ENCODE measurements at places on chromosomes 13 and 19.
A peak's percentile ranks its signal among the peaks of the same experiment; 100 is the strongest.

- no peak for DNase-seq
Observed at GRCh38 chr13:104625201-104625600, 1559.0 kb upstream of the SLC10A2 start.

DNA sequence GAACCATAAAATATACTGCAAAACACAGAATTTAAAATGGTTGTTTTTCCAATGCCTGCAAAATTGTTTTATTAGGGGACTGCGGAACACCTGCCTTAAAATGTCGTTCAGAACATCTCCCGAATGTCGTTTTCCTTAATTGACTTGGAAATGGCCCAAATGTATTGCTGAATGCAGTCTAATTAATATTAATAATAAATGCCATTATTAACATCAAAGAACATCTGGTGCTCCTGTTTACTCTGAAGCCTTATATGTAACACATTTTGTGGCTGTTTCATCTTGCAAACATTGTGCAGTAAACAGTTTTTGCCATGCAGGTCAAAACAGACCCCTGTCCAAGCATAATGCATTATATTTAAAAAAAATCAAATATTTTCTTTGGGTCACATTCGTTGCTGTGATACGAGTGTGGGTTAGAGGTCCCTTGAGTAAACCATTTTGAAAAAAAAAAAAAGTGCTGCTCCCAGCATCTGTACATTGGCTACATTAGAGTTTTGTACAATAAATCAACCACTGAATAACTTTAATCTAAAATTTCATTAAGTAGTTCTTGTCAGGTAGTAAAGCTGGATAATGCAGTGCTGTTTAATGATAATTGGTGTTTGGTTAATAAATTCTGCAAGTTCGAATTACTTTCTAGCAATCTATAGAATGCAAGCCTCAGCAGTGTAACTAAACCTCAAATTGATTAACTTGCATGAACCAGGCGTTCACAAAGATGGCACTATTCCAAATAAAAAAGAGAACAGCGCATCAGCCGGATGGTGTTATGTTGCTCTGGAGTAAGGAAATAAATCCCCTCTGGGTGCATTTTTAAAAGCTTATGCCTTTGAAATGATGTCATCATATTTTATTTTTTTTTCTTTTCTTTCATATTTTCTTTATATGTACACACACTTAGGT lies 140.2 kb downstream of the ZNF536 start:
- DNase-seq = no peak

DNA sequence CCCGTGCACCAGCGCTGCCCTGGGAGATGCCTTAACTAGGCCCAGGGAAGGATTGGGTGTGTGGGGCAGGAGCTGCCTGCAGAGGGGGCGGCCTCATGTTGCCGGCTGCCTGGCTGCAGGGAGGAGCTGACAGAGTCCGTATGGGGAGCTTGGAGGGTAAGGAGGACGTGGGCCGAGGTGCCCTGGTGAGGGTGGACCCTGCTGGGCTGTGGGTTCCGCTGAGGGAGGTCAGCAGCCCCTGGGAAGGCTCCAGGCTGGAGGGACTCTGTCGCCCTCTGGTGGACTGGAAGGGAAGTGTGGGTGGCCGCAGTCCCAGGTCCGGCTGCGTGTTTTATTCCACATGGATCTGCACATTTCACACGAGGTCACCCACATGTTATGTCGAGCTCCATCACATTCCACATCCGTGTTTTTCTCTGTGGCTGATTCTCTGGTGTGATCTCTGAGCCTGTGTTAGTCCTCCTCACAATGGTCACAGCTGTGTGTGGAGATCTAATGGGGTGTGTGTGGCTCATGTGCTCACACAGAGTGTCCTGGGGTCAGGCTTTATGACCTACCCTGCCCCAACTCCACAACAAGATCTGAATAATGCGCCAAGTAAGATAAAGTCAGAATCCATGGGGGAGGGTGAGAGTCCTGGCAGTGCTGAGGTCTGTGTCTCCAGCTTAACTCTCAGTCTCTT lies 1.8 kb upstream of the CEACAM8 start:
- peak; percentile 49 for DNase-seq

DNA sequence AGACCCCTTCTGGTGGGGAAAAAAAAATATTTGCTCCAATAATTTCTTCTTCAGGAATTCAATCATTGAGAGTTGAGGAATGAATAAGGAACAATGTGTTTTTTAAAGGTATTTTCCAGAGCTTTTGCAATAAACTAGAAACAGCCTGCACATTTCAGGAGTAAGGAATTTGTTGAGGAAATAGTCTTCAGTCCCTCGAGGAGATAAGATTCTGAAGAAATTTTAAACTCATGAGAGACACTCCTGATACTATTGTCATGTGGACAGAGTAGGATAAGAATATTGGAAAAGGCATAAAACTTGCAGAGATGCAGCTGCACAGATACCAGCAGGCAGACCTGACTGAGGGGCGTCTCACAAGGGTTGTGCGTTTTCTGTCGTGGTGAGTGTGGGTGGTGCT lies 36.6 kb downstream of the COMP start:
- DNase-seq = no peak

- DNase-seq = no peak
Observed at GRCh38 chr13:89740994-89741685, 1606.3 kb upstream of the MIR17HG start.

DNA sequence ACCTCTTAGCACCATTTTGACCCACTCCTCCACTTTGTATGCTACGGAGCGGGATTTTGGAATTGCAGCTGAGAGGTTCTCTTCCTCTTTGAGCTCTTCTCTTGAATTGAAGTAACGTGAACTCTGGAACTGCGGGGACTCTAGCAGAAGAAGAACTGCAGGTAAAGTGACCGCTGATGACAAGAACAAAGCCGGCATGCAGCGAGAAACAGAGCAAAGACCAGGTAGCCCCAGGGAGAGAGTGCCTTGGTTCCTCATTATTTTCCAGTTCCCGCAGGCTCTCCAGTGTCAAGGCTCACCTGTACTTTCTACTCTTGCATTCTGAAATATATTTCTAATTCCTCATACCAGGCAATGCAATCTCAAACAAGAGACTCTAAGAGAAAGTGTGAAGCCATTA lies 260.3 kb upstream of the GPC6 start:
- DNase-seq = no peak

DNA sequence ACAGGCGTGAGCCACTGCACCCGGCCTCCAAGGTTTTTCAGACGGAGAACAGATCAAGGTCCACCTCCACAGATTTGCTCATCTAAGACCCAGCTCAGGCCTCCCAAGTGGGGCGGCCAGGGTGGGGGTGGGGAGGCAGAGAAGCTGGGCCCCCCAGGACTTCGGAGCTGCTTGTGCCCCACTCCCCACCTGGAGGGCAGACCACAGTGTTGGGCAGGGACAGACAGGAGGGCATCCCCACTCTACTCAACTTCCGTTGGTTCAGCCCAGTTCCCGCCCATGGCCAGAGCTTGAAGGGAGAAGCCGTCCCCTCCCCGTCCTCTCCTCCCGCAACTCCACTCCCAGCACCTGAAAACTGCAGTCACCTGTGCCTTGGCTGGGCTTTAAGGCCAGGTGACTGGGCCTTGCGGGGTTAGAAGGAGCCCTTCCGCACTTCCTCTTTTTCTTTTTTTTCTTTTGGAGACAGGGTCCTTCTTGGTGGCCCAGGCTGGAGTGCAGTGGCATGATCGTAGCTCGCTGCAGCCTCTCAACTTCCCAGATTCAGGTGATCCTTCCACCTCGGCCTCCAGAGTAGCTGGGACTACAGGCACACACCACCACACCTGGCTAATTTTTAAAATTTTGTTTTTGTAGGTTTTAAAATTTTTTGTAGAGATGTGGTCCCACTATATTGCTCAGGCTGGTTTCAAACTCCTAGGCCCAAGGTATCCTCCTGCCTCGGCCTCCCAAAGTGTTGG lies 734 bp upstream of the LRRC8E start:
- no peak for DNase-seq

DNA sequence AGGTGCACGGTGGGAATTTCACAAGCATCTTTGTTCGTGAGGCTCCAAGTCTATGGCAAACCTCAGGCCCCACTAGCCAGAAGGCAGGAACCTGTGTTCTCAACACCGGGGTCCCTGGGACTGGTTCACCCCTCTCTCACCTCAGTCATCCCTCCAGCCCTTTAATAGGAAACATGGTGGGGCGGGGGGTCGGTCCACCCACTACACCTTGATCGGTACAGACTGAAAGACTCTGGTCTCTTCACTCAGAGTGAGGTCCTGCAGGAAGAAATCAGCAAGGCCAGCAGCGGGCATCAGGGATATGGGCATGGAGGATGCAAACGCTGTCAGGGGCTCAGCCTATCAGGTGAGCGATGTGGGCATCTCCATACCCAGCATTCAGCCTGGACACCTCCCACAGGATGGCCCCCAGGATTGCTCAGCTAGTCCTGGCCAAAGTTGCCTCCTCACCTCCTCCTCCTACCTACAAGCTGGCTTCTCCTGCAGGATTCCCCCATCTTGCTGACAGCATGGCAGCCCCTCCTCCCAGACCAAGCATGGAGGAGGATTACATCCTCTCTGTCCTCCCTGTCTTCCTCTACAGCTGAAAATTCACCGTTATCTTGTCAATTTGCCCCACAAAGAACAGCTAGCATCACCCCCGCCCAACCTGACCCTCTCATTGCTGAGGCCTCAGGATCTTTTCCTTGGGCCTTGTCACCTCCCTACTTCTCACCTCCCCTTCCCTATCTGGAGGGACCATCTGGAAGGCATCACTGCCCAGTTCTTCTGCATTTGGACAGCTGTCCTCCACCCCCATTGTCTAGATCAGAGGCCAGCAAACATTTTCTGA lies 37.3 kb upstream of the CD33 start:
- no peak for DNase-seq

DNA sequence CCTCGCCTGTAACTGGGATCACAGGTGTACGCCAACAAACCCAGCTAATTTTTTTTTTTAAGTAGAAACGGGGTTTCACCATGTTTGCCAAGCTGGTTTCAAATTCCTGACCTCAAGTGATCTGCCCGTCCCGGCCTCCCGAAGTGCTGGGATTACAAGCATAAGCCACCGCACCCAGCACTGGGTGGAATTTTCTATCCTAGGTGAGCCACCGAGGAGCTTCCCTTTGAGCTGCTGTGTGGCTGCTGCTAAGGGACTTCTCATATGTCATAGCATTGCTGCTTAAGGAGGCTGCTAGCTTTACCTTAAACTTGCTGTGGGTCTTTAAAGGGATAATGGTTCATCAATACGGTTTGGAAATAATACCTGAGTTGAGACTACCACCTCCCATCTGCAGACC lies 2.9 kb upstream of the AMER2 start:
- no peak for DNase-seq

DNA sequence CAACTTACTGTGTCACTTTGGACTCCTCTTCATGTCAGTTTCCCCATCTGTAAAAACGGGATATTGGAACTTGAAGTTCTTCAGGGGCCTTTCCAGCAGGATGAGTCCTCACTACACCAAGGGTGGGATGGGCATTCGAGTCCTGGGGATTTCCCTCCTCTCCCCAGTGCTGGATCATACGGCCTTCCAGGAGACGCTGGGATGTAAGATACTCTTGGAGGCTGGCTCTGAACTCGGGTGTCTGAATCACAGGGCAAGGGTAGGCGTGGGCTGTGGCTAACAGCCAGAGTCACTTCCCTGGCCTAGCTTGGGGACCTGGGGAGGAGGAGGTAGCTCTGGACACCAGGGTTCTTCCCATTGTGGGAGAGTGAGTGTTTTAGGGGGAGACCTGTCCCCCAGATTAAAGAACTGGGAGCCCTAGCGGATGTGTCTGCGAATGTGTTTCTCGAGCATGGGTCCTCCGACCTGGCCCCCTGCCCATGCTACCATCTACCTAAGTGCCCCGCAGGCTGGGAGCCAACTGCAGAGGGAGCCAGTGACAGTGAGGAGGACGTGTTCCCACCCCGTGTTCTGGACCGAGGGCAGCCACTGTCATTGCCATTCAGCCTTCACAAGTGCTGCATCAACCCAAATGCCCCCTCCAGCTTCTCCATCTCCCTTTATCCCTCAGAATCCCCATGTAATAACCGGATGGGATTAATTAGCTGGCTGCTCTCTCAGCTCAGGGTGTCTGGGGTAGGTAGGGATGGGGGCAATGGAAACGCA lies 2.4 kb upstream of the CYTH2 start:
- peak; percentile 69 for DNase-seq

- DNase-seq = peak; percentile 90
Observed at GRCh38 chr19:2462635-2463421, 6.1 kb upstream of the LMNB2 start.

- no peak for DNase-seq
Observed at GRCh38 chr13:111555268-111555808, 234.9 kb downstream of the TEX29 start.

DNA sequence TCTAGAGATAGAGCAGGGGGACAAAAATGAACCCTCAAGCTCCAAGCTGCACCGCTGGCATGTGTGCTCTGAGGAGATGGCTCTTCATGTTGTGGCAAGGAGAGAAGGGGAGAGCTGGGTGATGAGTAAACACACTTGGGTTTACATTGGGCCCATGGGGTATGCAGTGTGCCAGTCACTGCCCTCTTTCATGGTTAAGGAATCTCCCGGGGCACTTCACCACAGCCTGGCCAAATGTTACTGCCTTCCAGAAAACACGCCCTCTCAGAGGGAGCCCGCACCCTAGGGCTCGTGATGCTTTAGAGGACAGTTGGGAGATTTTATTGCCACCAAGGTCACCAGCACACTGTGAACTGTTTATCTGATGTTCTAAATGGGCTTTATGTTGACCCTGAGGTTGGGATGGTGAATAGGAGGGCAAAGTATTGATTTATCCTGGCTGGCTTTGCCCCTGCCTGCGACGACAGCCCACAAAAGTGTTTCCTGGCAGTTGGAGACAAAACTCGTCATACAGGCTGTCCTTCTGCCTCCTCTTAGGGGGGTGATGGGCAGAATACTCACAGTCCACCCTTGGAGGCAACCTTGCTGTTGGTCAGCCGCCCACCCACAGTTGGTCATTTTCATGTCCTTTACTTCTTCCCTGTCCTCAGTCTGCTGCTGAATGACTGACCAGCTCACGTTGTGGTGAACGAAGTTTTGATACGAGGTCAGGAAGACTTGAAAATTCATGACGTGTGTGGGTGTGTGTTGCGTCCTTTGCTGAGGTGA lies 156.9 kb downstream of the STK24 start:
- no peak for DNase-seq

DNA sequence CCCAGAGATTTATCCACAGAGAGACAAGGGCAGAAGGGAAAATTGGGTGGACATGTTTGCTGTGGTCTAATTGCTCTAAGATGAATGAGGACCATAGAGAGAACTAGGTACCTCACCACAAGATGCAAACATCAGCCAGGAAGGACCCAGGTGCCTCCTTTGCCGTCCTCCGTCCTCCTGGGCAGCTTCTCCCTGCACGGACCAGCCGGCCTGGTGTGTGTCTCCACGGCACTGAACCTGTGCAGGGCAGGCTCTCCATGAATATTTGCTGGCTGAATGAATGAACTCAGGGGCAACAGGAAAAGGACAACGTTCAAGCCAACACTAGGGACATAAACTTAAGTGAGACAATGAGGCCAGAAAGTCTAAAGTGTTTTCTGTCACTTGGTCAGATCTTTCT lies 143.9 kb downstream of the ZNF536 start:
- no peak for DNase-seq

DNA sequence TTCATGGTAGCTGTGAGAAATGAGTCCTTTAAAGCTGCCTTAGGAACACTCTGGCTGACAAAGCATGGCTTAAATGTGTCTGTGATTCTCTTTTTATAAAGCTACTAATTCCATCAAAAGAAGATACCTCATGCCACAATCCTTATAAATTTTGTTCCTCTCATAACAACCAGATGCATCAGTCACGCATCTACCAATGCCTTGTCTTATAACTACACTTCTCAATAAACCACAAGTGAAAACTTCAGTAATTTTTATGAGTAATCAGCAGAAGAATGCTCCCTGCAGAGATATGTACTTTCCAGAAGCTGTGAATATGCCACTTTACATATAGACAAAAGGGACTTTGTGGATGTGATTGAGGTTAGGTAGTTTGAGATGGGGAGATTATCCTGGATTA lies 147.8 kb downstream of the SUCLA2 start:
- DNase-seq = no peak
